ENCODE measurements at places on chromosomes 16 and 17.

DNA sequence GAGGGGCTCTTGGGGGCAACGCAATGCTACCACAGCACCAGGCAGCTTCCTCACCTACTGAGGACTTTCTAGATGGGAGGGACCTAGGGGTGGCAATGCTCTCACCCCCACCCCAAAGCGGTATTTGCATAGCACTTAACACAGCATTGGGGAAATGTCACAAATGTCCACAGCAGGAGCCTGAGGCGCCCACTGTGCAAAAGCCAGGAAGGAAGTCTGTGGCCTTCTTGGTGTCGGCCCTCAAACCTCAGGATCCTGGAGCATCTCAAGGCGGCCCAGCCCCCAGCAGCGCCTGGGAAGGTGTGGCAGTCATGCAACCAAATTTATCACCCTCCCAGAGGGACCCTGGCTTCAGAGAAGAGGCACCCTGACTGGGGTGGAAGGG lies 45.3 kb downstream of the WNT3 start:
- DNase-seq = no peak

DNA sequence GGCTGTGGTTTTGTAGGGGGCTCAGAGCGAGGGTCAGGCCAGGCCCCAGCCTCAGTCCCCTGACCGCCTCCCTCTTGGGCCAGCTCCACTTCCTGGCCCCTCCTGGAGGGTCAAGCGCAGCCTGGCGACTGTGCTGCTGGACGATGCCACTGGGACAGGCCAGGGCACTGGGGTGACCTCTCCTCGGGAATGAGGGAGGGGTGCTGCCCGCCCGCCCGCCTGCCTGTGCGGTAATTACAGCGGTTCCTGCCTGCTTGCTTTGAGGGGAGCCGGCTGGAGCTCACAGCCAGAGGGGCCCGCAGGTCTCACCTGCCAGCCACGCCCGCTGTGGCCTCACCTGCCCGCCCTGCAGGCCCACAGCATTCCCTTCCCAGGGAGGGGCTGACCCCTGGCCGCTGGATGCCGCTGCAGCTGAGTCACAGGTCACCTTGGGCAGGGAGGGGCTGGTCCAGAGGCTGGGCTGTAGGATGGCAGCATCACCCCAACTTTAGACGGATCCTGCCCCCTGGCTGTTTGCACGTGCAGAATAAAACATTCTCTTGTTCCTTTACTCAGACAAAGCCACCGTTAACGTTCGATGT lies 76.7 kb upstream of the CBX4 start:
- peak; percentile 88 for DNase-seq

DNA sequence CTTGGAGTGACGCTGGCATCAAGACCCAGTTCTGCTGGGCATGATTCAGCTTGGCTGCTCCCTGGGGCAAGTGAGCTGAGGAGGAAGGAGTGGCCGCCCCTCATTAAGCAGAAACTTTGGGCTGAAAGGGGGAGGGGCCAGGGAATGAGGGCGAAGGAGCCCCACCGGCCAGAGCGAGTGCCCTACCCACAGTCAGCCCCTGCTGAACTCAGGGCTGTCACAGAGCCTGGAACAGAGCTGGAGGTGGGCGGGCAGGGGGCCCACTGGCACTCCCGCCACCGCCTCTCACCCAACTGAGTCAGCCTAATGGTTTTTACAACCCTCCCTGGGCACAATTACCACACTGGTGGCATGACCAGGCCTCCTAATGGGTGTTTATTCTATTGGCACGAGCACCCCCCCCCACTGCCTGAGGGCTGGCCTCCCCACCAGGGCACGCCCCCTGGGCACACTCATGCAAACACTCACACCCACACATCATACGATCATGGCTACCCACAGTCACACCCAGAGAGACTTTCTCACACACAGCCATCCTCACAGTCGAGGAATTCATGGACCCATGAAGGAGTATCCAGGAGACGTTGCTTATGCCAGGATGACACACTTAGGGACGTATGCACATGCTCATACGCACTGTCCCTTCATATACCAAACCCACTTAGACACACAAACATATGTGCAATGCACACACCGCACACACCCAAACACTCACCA lies 19.2 kb downstream of the UNC119 start:
- no peak for DNase-seq

GRCh38 chr16:12461201-12461600 lies 342.5 kb downstream of the CPPED1 start:
- DNase-seq = no peak

DNA sequence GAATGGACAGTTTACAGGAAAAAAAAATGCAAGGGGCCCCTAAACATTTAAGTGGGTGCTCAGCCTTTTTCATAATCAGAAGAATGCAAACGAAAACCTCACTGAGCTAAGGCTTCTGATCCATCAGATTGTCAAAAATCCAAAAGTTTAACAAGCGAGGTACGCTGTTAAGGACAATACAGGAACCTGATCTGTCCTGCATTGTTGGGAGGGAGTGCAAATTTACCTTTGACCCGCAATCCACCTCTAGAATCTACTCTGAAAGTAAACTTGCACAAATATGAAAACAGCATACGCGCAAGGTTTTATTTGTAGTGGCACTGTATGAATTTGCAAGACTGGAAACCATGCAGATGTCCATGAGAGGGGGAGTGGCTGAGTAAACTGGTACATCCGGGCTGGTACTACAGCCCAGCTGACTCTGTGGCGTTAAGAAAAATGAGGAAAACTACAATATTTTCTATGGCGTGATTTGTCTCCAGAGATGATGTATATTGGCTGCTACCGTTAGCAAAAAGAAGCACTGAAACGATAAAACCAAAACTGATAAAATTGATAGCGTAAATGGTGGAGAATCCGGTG lies 28.8 kb upstream of the ST6GALNAC1 start:
- peak; percentile 59 for DNase-seq

GRCh38 chr17:72315122-72315913 lies 194.5 kb downstream of the SOX9 start:
- no peak for DNase-seq

DNA sequence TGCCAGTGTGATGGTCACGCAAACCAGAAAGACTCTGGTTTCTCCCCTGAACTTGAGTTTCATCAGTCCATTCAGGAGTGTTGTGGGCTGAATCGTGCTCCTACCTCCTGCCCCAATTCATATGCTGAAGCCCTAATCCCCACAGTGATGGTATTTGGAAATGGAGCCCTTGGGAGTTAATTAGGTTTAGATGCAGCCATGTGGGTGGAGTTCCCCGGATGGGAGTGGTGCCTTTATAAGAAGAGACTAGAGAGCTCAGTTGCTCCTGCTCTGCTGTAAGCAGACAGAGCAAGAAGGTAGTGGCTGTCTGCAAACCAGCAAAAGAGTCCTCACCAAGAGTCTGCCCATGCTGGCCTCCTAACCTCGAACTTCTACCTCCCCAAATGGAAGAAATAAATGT lies 160.3 kb upstream of the DYNLRB2 start:
- DNase-seq = no peak

GRCh38 chr16:72785171-72785570 lies 262.8 kb downstream of the ZFHX3 start:
- no peak for DNase-seq

DNA sequence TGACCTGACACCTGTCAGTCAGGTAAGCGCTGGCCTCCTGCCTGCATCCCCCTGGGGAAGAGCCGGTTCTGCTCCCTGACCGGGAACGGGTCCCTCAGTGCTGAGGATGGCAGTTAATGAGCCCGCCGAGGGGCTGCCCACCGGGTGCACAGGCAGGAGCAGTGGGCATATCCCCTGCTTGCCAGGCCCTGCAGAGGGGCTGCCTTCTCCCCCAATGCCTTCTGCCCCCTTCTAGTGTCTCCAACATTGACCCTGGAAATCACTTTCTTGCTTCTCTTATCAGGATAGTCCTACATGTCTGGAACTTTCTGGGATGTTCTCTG lies 388.5 kb downstream of the SEC14L1 start:
- no peak for DNase-seq

- DNase-seq = no peak
Measured at GRCh38 chr16:27618606-27619327, 68.8 kb downstream of the KATNIP start.

- DNase-seq = peak; percentile 94
Measured at GRCh38 chr17:38703742-38704605, 1.1 kb upstream of the MLLT6 start.

GRCh38 chr16:2047330-2048115 lies at the start of the genes NTHL1 and TSC2:
Gene NTHL1, minus strand, starts transcription at chr16:2047834. Its CDS starts 11 bp downstream, at chr16:2047823.
Gene TSC2, plus strand, starts transcription at chr16:2047985. Its CDS starts 631 bp downstream, at chr16:2048616.
- peak; percentile 97 for DNase-seq

- no peak for DNase-seq
Measured at GRCh38 chr17:55959756-55960155, 193.5 kb upstream of the ANKFN1 start.

DNA sequence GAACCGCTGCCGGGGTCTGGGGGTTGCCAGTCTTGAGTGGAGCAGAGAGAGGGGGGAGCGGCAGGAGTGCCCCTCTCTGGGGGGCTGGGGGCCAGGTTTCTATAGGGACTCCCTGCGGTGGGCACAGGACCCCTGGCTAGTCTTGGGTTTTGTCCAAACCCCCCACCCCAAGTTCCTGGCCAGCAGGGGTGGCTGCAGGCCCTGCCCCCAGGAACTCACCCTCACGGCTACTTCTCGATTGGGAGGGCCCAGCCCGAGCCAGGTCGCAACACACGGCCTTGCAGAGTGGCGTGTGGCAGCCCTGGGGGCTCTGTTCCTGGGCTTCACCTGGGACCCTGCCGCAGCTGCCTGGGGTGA lies 601 bp downstream of the CDH15 start:
- DNase-seq = no peak
